ENCODE measurements at places on chromosomes 1 and 21.

- no peak for DNase-seq
Measured at GRCh38 chr1:178650934-178651511, 74.0 kb upstream of the RALGPS2 start.

- DNase-seq = no peak
Measured at GRCh38 chr1:209383422-209383821, 200.1 kb upstream of the CAMK1G start.

GRCh38 chr1:183932412-183932811 lies 105.1 kb downstream of the COLGALT2 start:
- DNase-seq = no peak

- DNase-seq = no peak
Measured at GRCh38 chr1:62706985-62707743, 19.0 kb upstream of the DOCK7 start.

DNA sequence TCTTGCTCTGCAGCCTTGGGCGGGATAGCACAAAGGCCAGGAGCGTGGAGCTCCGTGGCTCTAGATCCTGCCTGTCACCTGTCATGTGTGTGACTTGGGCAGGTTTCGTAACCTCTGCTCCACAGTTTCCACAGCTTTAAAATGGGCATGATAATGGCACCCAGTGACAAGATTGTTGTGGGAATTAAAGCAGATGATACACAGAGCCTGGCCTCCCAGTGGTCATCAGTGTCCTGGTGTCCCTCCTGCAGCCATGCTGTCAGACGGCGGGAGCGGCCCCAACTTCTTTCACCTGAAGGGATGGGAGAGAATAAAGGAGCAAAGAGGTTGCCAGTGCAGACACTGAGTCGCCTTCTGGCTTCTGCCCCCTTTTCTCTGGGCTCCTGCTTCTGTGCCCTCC lies 61.5 kb downstream of the SLC37A1 start:
- DNase-seq = no peak

- no peak for DNase-seq
Measured at GRCh38 chr1:216960716-216961115, 237.5 kb upstream of the ESRRG start.

- no peak for DNase-seq
Measured at GRCh38 chr1:118821801-118822200, 166.3 kb downstream of the TBX15 start.

GRCh38 chr1:87902830-87903229 lies 574.1 kb downstream of the LMO4 start:
- peak; percentile 83 for DNase-seq

DNA sequence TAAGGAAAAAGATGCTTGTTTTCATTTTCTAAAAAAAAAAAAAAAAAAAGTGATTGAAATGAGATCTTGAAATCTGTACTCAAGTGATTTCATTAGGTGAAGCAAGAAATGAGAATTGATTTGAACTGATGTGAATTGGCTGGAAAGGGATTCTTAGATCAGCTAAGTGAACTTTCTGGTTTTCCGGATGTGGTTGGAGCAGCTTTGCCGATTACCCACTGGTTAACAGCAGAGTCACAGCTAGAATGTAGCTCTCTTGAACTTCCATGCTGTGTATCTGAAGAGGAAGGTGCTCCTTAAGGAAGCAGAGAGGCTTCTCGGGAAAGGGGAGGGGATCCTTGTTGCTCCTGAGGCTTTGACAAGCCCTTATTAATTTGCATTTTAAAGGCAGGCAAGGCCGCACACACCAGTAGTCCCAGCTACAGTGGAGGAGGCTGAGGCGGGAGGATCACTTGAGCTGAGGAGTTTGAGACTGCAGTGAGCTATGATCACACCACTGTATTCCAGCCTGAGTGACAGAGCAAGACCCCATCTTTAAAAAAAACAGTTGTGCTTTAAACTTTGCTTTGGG lies 28.7 kb upstream of the PWP2 start:
- no peak for DNase-seq

DNA sequence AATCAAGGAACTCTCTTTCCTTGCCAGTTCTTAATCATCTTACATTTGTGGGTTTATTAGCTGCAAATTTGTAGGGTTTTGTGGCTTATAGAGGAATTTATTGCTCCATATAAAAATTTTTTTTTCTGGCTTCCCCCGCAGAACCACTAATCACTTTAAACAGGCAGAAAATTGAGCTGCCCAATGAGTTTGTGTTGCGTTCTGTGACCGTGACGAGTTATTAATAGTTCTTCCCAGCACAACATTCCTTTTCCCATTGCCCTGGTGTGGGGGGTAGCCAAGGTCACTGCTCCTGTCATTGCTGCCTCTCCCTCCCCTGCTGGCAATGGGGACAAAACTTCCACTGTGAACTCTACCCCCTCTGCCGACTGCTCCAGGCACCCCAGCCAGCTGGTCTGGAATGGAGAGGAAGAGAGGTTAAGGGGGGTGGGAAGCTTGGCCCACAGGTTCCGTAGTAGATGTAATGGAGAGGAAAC lies 55.1 kb downstream of the UBE2T start:
- no peak for DNase-seq

DNA sequence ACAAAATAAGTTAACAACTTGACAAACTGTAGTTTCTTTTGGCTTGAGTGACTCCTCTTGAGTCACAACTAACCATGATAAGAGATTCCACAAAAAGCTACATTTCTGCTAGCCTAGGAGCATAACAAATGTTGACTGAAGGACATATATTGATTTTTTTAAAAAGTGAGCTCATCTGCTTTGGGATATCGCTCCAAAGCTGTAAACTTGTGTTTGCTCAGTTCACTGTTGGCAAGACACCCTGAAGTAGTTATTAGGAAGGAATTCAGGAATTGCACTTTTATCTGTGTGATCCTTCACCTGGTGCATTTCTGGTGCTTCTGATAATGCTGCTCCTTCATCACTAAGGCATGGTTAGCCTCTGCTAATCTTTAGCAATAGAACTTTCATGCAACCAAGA lies 23.7 kb downstream of the RWDD3 start:
- DNase-seq = no peak

DNA sequence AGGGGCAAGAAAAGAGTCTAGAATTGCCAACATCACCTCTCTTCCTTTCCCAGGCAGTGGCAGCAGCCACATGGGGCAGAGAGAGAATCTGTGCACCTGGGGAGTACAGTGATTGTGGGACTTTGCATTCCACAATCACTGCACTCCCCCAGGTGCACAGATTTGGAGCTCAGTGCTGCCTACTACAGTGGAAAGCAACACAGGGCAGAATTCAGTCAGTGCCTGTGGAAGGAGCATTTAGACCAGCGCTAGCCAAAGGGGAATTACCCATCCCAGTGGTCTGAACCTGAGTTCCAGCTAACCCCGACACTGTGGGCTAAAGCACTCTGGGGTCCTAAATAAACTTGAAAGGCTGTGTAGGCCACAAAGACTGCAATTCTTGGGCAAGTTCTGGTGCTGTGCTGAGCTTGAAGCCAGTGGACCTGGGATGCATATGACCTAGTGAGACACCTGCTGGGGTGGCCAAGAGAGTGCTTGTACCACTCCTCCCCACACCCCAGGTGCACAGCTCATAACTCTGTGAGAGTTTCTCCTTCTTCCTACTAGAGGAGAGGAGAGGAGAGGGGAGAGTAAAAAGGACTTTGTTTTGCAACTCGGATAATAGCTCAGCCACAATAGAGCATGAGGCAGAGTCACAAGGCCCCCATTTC lies 50.3 kb downstream of the NUP210L start:
- DNase-seq = no peak

GRCh38 chr1:234971586-234972297 lies 156.9 kb downstream of the TOMM20 start:
- DNase-seq = no peak

DNA sequence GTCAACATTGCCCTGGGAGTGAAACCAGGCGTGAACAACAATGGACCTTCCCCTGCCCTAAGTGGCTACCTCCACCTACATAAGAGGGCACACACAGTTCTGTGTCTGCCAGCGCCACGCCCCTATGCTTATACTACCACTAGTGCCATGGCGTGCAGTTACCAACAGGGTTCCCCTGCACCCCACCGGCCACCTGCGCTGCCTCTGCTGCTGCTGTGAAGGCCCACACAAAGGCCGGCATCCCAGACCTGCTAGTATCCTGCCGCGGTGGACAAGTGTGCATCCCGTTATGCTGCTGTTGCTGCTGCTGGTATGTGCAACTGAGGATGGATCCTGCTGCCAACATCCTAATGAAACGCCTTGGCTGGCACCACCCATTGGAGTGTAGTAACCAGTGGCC lies 75.7 kb downstream of the INTS7 start:
- DNase-seq = no peak

DNA sequence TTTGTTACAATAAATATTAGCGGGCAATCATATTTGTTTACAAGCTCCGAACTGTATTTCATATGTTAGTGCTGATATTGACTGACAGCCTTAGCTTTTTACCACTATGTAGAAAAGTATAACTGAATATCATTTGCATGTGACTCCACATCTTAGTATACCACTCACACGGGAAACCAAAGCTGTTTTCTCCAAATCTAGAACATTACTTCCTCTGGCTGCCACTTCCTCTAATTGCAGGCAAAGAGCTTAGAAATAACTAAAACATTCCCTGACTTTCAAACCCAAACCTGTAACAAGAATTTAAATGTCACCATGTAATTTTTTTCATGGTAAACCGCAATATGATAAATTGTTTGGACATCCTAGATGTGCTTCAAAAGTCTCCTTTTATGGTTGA lies 174.7 kb downstream of the LBR start:
- DNase-seq = no peak

- no peak for DNase-seq
Measured at GRCh38 chr1:48697066-48697707, 79.5 kb downstream of the BEND5 start.

GRCh38 chr1:109047339-109047738 lies 5.4 kb upstream of the WDR47 start:
- DNase-seq = no peak

- DNase-seq = no peak
Measured at GRCh38 chr1:15739259-15739658, 3.0 kb upstream of the TMEM82 start.
